COR-L47 (cell line): ENCODE measurements at places on chromosomes 2 and 18.

- no peak for DNase-seq
These were observed 98.9 kb upstream of the ODC1 start for GRCh38 chr2:10546975-10547391.

- DNase-seq, result no peak
These were observed 6.1 kb downstream of the TGIF1 start for GRCh38 chr18:3455907-3456685.

- no peak for DNase-seq
These were observed 13.7 kb upstream of the GAL3ST2 start for GRCh38 chr2:241762933-241763369.

DNA sequence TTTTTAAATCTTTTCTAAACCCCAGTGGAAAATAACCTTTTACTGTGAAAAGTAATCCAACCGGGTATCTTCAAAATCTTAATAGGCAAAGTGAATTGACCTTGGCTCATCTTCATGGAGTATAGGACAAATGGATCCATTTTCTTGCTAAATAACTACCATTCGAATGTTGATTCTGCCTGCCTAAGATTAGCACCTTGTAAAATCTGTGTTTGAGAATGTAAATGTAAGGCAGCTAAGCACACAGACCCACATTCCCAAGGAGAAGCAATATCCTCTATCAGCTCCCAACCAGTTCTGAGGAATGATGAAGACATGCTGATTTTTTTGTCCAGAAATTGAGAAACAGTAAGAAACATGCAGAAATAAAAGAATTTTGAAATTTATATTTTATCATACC lies 509.8 kb upstream of the SMIM21 start:
- DNase-seq, result no peak

GRCh38 chr2:74886811-74887210 lies 52.9 kb downstream of the HK2 start:
- no peak for DNase-seq

DNA sequence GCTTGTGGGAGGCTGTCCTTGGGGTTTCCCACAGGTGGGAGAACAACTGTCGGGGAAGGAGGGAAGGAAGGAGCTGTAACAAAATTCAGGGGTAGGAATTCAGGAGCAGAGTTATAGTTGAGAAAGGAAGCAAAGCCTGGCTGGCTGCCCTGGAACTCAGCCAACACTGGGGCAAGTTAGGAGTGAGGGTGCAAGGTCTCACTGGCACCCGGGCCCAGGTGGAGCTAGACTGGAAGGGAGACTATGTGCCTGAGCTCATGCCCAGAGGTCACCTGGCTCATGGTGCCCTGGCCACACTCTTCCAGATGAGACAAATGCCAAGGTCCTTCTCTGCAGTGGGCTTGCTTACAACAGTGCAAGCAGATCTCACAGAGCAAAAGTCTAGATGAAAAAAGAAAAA lies 75.6 kb upstream of the ARHGAP28 start:
- no peak for DNase-seq

- DNase-seq, result no peak
These were observed 104.1 kb downstream of the ALK start for GRCh38 chr2:29817299-29817698.

DNA sequence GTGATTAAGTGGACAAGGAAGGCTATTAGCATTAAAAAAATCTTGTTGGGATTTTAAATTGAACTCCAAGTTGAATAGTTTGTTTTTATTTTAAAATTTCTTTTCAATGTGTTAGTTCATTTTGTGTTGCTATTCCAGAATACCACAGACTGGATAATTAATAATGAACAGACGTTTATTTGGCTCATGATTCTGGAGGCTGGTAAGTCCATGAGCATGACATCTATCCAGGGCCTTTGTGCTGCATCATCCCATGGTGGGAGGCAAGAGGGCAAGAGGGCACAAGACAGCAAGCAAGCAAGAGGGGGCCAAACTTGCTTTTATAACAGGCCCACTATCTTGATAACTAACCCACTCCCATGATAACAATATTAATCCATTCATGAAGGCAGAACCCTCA lies 22.5 kb downstream of the CCDC85A start:
- no peak for DNase-seq

DNA sequence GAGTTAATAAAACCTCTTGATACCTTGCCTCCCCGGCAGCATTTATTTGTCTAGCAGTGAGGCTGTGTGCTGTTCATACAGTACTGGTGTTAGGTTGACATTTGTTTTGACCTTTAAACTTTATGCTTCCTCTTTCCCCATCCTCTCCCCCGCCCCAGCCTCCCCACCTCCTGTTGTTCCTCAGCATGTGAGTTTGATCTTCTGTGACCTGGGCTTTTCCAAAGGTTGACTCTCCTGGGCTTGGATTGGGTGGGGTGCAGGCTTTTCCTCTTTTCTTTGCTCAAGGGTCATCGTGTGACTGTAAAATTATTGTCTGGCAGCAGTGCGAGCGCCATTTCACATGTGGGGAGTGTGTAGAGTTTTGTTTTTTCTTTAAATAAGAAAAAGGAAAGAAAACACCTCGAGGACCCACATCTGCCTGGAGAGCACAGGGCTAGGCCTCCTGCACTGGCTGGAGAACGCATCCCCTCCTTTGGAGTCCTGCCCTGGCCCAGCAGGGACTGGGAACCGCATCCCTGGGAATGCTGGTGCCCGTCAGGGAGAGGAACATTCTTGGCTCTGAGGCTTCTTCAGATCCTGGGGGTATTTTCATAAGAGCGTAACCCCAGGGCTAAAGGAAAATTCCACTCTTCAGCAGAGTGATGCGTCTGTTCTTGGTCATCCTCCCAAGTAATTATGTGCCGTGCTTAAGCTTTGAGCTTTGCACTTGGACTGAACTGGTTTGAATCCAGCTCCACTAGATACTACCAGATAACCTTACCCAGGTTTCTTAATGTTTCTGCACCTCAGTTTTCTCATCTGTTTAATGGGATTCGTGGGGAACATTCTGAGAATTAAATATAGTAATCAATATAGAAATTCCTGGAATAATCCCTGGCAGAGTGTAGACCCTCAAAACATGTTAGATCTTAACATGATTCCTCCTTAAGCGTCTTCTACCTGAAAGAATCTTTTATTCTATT lies 91.5 kb downstream of the SETBP1 start:
- no peak for DNase-seq

GRCh38 chr2:199739413-199740110 lies 111.4 kb downstream of the FTCDNL1 start:
- DNase-seq, result peak; percentile 27

DNA sequence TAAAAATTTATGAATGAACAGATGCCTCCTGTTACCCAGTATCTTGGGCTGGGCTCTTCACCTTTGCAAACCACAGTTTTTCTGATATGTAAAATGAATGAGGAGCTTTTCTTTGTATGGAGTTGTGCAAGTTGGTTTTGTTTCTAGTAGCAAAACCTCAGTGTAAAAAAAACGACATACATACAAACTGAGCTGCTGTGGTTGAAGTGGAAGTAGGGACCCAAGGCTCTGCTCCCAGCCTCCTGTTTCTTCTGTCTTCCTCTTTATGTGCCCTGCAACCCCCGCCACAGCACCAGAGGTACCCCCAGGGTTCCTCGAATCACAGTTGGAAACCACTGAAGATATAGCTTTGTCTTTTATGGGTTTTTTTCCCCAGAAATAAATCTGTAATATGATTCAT lies 118.1 kb downstream of the MYO1B start:
- DNase-seq, result no peak

GRCh38 chr18:78241535-78242253 lies 737.9 kb upstream of the SALL3 start:
- no peak for DNase-seq

- DNase-seq, result no peak
These were observed 131.6 kb downstream of the OSR1 start for GRCh38 chr2:19226871-19227270.

DNA sequence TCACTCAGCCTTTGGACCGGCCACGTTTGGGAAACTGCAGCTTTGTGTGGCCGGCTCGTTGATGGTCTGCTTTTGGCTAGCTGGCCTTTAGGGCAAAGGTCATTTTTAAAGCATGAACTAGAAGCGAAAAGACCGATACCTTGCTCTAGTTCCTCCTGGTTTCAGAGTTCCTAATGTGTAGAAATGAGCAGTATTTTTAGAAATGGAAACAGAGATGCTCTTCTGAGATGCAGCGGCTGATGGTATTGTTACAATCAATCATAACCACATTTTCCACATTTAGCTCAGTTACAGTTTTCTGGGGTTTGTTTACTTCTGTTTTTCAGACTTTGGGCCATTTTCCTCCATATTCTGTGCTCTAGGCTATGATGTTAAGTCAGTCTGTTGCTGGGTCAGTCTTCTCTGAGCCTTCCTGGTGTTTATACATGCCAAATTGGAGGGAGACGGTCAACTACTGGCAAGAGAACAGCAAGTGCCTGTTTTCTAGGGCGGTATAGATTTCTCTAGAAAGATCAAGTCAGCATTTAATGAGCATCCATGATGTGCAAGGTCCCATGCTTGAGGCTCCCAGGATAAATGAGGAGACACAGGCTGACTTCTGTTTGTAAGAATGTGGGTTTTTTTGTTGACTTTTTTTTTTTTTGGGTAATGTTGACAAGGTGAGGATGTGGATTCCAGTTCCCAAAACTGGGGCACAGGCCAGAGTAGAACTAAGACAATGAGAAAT lies 28.0 kb downstream of the RNF144A start:
- DNase-seq, result no peak

DNA sequence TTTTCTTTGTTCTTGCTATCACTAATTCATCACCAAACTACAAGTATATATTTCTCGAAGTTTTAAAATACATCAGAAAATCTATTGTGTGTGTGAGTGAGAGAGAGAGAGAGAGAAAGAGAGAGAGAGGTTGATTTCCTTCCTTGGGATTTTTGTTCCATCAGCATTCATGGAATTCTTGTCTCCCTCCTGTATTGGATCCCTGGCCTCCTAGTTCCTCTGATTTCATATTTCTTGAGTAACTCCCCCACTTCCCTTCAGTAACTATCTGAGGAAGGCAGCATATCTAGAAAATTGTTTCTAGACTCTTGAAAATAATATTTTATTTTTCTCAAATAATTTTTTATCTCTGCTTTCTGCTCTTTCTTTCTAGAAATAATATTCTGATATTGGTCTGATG lies 13.3 kb upstream of the ACTR2 start:
- no peak for DNase-seq

DNA sequence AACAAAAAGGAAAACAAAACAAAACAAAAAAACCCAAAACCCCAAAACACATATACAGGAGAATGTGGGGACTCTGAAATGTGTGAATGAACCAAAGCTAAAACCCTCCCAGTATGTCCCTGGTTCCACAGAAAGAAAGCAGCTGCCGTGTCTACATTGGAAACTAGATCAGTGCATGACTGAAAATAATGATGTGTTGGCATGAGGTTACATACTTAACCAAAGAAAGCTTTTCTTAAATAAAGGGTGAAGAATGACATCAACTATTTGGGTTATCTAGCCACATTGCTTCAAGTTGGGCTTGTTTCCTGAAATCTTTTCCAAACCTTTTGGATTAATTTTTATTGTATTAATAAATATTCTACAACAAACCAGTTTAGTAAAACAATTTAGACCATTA lies 91.9 kb upstream of the FN1 start:
- DNase-seq, result no peak

- DNase-seq, result no peak
These were observed 219.8 kb downstream of the SH3BP4 start for GRCh38 chr2:235171550-235172031.

GRCh38 chr2:226540204-226540994 lies 259.2 kb downstream of the IRS1 start:
- DNase-seq, result no peak

GRCh38 chr2:168496906-168497305 lies 40.8 kb downstream of the CERS6 start:
- no peak for DNase-seq

- DNase-seq, result no peak
These were observed 80.4 kb downstream of the NEDD4L start for GRCh38 chr18:58124475-58124874.

GRCh38 chr18:49100226-49100968 lies 149.6 kb upstream of the SMAD7 start:
- no peak for DNase-seq

- DNase-seq, result peak; percentile 79
These were observed 77.5 kb downstream of the GFPT1 start for GRCh38 chr2:69309351-69310110.

DNA sequence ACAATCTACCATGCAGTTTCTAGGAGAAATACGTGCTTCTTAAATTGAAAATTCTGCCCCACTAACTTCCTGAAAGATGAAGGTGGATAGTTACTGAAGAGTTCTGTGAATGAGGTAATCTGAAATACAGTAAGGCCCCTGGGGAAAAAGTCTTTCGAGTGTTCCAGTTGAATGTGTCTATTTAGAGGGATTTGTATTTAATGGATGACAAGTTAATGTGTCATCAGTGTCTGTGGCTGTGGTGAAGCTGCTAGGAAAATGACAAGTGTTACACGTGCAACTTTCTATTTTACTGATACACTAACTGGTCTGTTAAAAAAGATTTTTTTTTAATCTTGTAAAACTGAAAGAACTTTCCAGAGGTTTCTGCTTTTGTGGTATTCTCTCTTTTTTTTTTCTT lies 384.6 kb downstream of the STK39 start:
- DNase-seq, result no peak

DNA sequence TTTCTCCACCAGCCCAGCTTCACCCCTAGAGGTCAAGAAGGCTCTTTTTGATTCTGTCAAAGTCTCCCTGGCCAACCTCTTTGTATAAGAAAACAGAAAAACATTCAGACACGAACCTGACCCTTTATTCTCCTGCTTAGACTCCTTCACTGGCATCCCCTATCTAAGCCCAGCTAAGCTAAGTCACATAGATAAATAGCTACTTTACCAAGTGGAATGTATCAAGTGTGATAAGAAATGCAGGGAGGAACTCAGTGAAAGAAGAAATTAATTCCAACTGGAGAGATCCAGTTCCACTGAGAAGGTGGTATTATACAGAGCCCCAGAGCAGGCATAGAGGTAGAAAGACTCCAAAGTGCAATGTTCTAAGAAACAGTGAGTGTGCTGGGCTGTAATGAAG lies 489.5 kb downstream of the TNS1 start:
- DNase-seq, result no peak

GRCh38 chr2:174148833-174149232 lies 99.5 kb downstream of the OLA1 start:
- DNase-seq, result no peak

- no peak for DNase-seq
These were observed 44.2 kb upstream of the HS6ST1 start for GRCh38 chr2:128362889-128363228.

GRCh38 chr2:127525691-127526131 lies 578 bp downstream of the IWS1 start:
- no peak for DNase-seq

GRCh38 chr2:232535761-232536530 lies 3.5 kb upstream of the CHRNG start:
- DNase-seq, result no peak

DNA sequence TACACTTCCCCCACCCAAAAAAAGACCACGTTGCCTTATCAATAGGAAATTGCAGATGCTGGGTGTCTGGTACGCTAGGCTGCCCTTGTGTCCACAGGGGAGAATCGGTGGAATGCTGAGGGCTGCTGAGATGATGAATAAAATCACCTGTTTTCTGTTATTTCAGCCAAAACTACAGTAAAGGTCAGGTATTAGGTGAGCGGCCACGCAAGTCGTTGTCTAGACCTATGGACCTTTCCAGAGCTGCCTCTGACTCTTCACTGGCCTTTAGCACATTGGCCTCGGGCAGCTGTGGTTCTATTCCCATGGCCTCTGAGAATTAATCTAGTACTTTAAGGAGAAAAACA lies 89.6 kb downstream of the MTCL1 start:
- no peak for DNase-seq
